ENCODE measurements at places on chromosomes 1 and 21.

DNA sequence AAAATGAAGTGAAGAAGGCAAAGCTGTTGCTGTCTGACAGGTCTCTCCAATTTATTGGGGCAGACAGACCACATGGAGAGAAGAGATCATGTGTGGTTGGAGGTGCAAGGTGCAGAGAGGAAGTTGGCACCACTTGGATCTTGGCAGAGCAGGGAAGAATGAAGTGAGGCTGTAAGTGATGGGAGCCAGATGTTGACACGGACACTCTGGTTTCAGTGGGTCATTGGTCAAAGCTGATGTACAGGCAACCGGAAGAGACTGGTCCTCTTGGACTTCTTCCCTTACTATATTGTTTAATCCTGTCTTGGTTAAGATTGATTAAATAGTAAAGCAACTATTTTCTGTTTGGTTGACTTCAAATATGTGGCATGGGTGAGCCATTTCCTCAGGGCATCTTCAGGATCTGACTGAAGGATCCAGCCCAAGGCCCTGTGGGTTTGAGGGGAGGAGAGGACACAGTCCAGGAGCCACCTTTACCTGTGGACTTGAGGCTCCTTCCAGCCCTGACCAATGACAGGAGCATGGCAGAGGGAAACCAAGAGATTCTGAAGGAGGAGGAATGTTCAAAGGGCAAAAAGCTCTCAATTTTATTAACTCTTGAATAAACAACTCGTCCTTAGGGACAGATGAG lies 49.4 kb downstream of the NENF start:
- DNase-seq = no peak

DNA sequence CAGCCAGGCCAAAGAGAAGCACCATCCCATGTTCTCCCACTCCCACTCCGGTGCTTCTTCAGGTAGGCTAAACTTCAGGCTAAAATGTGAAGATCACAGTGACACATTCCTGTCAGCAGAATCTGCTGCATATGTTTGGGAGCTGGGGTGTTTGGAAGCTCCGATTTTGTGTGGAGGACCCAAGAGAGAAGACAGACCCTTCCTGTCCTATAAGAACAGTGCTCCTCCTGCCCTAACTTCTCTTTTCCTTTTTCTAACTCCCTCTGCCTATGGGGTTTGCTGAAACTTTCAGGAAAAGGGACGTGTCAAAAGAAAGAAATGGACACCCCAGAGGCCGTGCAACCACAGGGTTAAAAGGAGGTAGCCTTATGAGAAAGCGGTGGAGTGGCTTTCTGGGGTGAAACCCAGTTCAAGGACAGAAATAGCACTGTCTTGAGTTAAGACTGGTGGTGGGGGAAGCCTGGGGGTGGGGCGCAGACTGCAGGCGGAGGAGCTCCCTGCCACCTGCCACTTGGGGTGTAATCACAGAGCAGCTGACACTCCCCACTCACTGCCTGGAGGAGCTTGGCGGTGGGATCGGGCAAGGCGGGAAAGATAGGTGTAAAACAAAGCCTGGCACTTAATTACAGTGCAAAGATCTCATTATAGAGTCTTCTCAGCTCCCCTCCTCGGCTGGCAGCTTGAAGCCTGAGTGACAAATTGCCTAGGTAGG lies 645 bp upstream of the TLR5 start:
- peak; percentile 61 for DNase-seq

GRCh38 chr1:211482306-211482705 lies 9.7 kb downstream of the RD3 start:
- DNase-seq = no peak

DNA sequence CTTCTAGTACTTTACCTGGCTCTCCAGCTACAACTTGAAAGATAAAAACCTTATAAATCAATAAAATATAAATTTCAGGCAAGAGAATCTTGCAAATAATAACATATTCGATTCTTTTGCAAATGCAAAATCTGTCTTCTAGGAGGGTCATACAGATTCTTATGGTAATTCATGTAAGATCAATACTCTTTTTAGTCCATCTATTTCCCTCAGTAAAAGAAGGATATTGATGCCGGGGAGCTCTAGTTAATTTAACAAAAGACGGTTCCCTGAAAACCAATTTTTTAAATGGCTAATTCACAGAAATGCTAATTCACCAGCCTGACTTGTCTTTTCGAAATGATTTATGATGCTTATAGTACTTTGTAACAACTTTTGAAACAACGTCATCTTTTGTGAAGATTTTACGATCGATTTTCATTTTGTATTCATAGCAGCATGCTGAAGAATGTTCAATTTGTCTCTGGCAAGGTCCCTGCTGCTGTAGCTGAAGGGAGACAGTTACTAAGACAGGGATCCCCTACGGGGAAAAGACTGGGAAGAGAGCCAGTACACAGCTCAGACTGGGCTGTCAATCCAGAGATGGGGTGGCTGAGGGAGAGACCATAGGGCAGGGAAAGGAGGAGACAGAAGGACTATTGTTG lies 90.6 kb upstream of the SPAG17 start:
- DNase-seq = no peak

- DNase-seq = no peak
These were observed 107.0 kb downstream of the PLXNA2 start for GRCh38 chr1:208137193-208137592.

DNA sequence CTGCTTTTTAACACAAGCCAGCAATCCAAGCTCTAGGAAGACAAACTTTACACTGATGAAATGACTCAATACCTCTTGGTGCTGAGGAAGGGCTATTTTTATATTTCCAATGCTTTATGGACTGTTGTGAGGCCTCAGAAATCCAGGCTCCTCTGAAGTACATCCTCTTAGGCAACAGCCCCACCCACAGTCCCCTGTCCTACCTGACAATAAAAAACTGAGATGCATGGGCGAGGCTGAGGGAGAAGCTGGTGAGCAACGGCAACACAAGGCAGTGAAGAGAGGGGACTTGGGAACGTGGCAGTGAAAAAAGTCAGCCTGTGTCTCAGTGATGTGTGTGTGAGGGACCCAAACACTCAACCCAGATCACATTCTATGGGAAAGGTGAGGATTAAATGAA lies 10.1 kb upstream of the CPT2 start:
- DNase-seq = no peak

DNA sequence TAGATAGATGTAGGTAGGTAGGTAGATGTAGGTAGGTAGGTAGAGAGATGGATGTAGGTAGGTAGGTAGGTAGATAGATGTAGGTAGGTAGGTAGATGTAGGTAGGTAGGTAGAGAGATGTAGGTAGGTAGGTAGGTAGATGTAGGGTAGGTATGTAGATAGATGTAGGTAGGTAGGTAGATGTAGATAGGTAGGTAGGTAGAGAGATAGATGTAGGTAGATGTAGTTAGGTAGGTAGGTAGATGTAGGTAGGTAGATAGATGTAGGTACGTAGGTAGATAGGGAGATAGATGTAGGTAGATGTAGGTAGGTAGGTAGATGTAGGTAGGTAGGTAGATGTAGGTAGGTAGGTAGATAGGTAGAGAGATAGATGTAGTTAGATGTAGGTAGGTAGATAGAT lies 62.3 kb upstream of the MORC3 start:
- DNase-seq = no peak

GRCh38 chr1:214438530-214438929 lies 112.9 kb downstream of the PTPN14 start:
- no peak for DNase-seq

DNA sequence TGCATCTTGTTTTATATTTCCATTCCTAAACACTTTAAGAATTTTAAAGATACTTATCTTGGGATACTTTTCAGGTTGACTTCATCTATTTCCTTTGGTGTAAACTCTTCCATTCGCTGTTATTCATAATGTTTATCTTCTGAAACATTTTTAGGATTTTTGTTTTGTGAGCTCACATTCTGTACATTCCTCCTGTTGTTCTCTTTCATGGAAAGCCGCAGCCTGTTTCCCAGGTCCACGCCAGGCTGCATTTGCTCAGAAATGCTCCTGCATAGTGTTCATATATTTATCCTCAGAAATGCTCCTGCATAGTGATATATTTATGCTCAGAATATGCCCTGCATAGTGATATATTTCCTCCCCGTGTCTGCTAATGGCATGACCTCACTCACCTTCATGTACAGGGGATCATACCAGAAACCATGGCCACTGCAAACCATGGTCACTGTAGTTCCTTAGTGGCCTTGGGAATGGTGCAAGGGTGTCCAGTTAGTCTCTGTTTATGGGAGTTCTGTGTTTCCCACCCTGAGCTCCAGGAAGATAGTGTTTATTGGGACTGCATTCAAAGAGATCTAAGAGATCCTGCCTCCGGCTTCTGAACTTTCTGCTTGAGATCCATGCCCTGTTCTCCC lies 153.9 kb upstream of the GREM2 start:
- DNase-seq = no peak

DNA sequence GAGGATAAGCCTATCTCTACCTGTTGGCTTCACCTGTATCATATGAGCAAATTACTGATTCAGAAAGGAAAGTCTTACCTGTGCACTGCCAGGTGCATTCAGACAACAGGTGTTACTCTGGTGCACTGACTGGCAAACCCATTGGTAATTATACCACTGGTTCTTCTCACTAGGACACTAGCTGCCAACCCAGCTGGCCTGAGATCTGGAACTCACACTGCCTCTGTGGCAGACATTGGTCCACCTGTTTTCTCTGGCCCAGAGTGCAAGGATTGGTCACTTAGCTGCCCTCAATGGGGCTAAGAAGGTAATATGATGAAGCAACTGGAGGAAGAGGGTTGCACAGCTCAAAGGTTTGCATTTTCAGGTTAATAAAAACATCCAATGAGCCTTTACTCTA lies 140.2 kb upstream of the DNAH14 start:
- DNase-seq = no peak

DNA sequence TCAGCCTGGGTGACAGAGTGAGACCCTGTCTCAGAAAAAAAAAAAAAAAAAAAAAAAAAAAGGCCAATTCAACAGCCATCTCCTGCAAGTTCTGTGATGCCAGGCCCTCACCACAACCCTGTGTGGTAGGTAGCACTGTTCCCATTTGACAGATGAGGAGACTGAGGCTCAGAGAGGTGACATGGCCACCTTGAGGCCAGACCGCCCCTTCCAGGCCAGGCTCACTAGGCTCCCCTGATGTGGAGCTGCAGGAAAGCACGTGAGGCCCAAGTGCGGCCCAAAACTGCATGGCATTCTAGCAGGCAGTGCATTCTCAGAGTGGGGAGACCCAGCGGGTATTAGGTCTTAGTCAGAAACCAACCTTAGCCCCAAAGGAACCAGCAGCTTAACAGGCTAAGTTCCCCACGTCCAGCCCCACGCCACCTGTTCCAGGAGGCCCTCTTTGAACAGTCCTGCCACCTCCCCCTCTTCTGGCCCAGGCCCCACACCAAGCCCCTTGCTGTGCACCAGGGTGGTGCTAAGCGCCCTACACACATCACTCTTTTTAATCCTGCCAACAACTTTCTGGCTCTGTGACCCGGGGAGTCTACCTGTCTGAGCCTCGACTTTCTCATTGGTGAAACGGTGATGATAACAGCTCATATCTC lies 11.7 kb upstream of the ECE1 start:
- DNase-seq = peak; percentile 41

DNA sequence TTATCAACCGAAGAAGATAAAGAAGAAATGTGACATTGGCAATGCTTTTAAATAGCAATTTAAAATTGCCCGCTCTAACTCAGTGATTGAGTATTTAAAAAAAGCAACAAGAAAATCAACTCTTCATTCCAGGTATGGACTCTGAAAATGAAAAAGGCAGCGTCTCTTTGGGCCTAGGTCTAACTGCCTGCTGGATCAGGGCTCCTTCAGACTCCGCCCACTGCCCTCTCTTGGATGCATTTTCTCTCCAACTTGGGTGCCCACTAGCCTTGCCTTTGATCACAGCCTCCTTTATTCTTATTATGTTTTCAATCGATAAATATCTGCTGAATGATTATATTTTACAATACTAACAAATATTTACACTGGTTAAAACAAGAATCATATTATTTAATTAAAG lies 268.9 kb downstream of the MRPL39 start:
- DNase-seq = no peak

- no peak for DNase-seq
These were observed 3.5 kb downstream of the TIAM1 start for GRCh38 chr21:31340514-31340913.

DNA sequence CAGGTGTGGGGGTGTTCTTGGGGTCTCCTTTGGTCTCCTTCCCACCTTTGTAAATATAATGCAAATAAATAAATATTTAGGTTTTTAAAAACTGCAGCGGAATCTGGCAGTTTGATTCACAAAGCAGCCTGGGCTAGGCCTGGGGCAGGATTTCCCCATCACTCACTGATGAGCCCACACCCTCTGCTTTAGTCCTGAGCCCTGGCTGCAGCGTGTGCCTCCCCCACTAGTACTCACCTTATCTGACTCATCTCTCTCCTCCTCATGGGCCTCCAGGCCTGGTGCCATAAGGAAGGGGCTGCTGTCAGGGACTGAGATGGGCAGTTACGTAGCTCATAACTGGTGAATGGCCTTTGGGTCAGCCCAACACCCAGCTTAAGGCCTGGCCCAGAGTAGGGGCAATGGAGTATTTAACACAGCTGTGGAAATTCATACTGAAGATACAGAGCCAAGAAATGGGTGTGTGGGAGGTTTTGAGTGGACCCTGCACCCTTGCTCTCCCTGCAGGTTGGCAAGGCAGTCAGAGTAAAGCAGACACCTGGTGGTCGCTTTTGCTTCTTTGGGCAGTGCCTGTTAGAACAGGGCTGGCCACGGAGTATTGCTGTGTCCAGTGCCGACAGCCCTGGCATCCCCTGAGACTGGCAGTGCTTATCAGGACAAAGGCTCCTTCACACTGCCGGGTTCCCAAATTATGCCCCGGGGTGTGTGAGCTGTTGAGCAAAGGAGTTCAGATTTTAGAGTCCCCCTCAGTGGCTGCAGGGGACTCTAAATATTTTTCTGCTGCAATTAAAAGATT lies 39.7 kb downstream of the AZIN2 start:
- no peak for DNase-seq

GRCh38 chr1:44228218-44228617 lies 14.9 kb downstream of the DMAP1 start:
- no peak for DNase-seq

DNA sequence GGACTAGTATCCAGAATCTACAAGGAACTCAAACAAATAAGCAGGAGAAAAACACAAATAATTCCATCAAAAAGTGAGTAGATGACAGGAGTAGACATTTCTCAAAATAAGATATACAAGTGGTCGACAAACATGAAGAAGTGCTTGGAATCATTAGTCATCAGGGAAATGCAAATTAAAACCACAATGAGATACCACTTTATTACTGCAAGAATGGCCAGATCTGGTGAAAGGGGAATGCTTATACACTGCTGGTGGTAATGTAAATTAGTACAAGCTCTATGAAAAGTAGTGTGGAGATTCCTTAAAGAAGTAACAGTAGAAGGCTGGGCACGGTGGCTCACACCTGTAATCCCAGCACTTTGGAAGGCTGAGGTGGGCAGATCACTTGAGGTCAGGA lies 73.8 kb downstream of the POU2F1 start:
- DNase-seq = no peak

All from right cardiac atrium (tissue), 5 donors.